ENCODE measurements at places on chromosomes 16 and 17. TPM values are rescaled to one million over a fixed set of nuclear protein-coding genes. Genes with fewer than 3 reads are reported as not detected.

DNA sequence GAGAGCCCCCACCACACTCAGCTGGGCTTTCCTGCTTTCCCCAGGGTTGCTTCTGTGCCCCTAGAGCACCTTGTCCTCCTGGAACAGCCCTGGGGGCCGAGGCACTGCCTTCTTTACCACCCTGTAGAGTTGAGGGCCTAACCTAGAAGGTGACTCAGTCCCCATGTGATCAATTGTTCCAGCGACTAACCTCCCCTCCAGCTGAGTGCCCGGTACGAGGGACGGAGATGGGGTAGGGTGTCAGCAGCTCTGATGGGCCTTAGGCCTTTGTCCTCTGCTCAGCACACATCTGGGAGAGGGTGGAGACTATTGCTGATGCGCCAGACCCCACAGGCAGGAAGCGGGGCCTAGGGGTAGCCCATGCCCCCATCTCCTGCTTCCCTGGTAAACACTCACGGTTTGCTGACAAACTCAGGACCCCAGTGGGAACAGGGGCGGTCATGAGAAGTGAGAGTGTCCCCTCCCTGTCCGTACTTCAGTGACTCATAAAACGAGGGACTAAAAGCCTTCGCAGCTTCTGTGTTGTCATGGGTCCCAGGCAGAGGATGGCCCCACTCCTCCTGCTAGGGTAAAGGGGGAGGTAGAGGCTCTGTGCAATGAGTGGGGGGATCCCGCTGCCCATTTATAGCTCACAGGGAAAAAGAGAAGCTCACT lies 33.1 kb downstream of the NECAB2 start:
- H3K36me3 ChIP-seq, result no peaks in the 10 kb centered on the region
- H3K4me3 ChIP-seq, result no peak overlapping the region
- H3K27me3 ChIP-seq, result peaks cover 5% of the 10 kb centered on the region
- H3K27ac ChIP-seq, result no peak overlapping the region
- H3K4me1 ChIP-seq, result no peaks in the 10 kb centered on the region

DNA sequence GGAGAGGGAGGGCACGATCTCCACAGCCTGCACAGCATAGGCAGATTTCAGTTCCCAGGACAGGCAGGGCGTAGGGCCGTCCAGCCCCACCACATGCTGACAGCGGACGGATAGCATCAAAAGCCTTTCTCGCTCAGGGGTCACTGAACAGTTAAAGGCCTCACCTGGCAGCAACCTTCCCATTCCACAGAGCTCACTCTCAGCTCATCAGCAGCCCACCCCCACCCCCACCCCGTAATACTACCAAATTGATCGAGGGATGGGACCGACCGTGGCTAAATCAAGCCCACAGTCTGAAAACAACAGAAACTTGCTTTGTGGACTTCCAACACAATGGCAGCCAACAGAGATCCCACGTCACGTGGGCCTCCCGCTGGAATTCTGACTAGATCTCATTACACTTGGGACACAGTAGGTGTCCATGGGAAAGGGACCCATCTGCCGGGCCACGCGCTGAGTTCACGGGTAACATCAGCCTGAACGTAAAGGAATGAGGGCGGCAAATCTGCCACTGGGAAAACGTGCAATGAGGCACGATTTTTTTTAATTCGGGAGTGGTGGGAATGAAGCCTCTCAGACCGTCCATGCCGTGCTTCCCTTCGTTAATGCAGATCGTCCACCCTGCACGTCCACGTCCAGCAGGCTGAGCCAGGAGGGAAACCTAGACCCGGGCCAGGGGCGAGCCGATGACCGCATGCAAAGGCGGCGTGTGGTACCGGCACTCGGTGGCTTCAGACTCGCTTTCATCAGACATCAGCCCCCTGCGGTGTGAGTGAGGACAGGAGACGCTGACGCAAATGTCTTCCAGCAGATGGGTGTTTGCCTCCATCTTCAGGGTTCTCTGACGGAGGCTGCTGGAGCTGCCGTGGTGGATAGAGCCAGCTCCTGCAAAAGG lies 92.1 kb downstream of the TBC1D16 start:
- no peaks in the 10 kb centered on the region for H3K27me3 ChIP-seq
- H3K4me3 ChIP-seq, result no peak overlapping the region
- no peak overlapping the region for H3K27ac ChIP-seq
- H3K36me3 ChIP-seq, result no peaks in the 10 kb centered on the region
- H3K4me1 ChIP-seq, result peaks cover 8% of the 10 kb centered on the region

DNA sequence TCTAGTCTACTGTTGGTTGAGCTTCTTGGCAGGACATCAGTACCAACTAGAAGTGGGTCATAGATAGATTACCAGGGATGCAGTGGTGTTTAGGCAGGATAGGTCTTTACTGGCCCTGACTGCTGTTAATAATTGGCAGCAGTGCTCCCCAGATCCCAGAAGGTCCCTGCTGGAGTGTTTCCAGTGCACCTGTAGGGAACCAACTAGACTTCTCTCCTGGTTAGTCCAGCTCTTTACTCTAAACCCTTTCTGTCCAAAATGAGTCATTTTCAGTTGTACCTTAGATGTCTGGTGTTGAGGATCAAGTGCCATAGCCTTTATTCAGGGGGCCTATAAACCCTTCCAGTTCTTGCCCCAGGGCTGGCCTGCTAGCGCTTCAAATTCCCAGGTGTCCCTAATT lies 8.7 kb downstream of the POLR2C start:
- H3K27ac ChIP-seq, result no peak overlapping the region
- H3K27me3 ChIP-seq, result no peaks in the 10 kb centered on the region
- peaks cover 31% of the 10 kb centered on the region for H3K36me3 ChIP-seq
- H3K4me1 ChIP-seq, result peaks cover 20% of the 10 kb centered on the region

Gene CFAP52
- total RNA-seq, result not detected

GRCh38 chr17:45433159-45433535 lies 477 bp upstream of the ARHGAP27 start:
- no peak for DNase-seq
- H3K4me1 ChIP-seq, result peaks cover 28% of the 10 kb centered on the region
- H3K4me3 ChIP-seq, result peak overlapping the region; percentile 68
- H3K27me3 ChIP-seq, result no peaks in the 10 kb centered on the region
- H3K36me3 ChIP-seq, result peaks cover 11% of the 10 kb centered on the region
- peak overlapping the region; percentile 64 for H3K27ac ChIP-seq

Gene CHMP6
- 32.9 TPM for total RNA-seq

GRCh38 chr17:73658821-73659515 lies 14.7 kb upstream of the SDK2 start:
- H3K4me1 ChIP-seq, result peaks cover 7% of the 10 kb centered on the region
- no peak overlapping the region for H3K4me3 ChIP-seq
- peaks cover 8% of the 10 kb centered on the region for H3K36me3 ChIP-seq
- no peak overlapping the region for H3K27ac ChIP-seq

DNA sequence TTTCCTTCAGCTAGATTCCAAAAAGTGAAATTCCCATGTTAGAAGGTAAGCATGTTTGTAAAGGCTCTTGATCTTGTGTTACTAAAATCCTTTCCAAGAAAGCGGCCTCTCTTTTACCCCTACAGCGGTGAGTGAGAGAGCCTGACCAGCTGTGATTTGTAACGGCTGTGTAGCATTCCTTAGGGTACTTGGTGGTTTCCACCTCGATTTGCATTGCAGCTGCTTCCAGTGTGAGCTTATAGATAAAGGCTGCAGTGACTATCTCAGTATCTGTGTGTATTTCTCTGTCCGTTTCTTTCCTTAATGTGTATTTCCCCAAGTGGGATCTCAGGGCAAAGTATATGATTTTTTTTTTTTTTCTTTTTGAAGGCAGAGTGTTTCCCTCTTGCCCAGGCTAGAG lies 169.4 kb downstream of the SNX29 start:
- no peak for DNase-seq
- no peaks in the 10 kb centered on the region for H3K27me3 ChIP-seq
- H3K4me1 ChIP-seq, result peaks cover 23% of the 10 kb centered on the region
- no peak overlapping the region for H3K27ac ChIP-seq
- no peak overlapping the region for H3K4me3 ChIP-seq

DNA sequence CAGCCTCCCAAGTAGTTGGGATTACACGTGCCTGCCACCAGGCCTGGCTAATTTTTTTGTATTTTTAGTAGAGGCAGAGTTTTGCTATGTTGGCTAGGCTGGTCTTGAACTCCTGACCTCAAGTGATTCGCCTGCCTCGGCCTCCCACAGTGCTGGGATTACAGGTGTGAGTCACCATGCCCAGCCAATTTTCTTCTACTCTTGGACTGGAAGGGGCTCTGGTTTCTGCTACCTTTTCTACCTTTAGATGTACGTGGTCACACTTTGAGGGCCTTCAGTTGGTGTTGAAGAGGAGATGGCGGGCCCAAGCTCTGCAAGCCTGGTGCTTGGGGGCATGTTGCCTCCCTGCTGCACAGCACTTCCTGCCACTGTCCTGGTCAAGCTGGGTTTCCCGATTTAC lies 173.6 kb downstream of the PRKCA start:
- H3K36me3 ChIP-seq, result peaks cover 28% of the 10 kb centered on the region
- DNase-seq, result no peak
- no peaks in the 10 kb centered on the region for H3K27me3 ChIP-seq
- no peak overlapping the region for H3K4me3 ChIP-seq
- peaks cover 17% of the 10 kb centered on the region for H3K4me1 ChIP-seq
- H3K27ac ChIP-seq, result no peak overlapping the region

DNA sequence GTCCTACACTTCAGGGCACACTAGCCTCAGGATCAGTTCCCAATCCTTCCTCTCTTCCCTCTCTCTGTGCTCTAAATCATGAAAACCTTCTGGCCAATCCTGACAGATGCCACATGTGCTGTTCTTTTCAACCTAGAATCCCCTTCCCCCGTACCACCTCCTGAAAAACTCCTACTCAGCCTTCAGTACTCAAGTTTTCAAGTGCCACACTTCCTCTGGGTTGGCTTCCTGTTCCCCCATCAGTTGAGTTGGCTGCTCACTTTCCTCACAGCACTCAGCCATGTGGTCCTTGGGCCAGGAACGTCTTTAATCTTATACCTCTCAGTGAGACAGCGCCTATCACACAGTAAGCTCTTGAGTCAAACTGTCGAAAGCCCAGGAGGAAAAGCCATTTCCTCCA lies 3.3 kb downstream of the ASPHD1 start:
- H3K36me3 ChIP-seq, result peaks cover 3% of the 10 kb centered on the region
- no peak for DNase-seq
- no peak overlapping the region for H3K4me3 ChIP-seq
- H3K27me3 ChIP-seq, result peaks cover 10% of the 10 kb centered on the region
- H3K27ac ChIP-seq, result no peak overlapping the region

GRCh38 chr16:11047939-11048800 lies 103.8 kb downstream of the CLEC16A start:
- peaks cover 63% of the 10 kb centered on the region for H3K36me3 ChIP-seq
- no peaks in the 10 kb centered on the region for H3K27me3 ChIP-seq
- H3K4me3 ChIP-seq, result no peak overlapping the region
- peaks cover 64% of the 10 kb centered on the region for H3K4me1 ChIP-seq
- no peak overlapping the region for H3K27ac ChIP-seq

- H3K36me3 ChIP-seq, result no peaks in the 10 kb centered on the region
- no peak overlapping the region for H3K4me3 ChIP-seq
- H3K27ac ChIP-seq, result no peak overlapping the region
- peaks cover 39% of the 10 kb centered on the region for H3K27me3 ChIP-seq
- H3K4me1 ChIP-seq, result peaks cover 8% of the 10 kb centered on the region
Observed at GRCh38 chr17:49578414-49578813, 2.7 kb downstream of the NXPH3 start.

GRCh38 chr16:76926595-76926994 lies 264.4 kb upstream of the MON1B start:
- H3K4me1 ChIP-seq, result no peaks in the 10 kb centered on the region
- no peaks in the 10 kb centered on the region for H3K36me3 ChIP-seq
- H3K27me3 ChIP-seq, result no peaks in the 10 kb centered on the region
- no peak overlapping the region for H3K27ac ChIP-seq

GRCh38 chr17:70938336-70938735 lies 769.0 kb downstream of the KCNJ2 start:
- H3K27ac ChIP-seq, result no peak overlapping the region
- DNase-seq, result no peak
- no peaks in the 10 kb centered on the region for H3K4me1 ChIP-seq
- no peak overlapping the region for H3K4me3 ChIP-seq

DNA sequence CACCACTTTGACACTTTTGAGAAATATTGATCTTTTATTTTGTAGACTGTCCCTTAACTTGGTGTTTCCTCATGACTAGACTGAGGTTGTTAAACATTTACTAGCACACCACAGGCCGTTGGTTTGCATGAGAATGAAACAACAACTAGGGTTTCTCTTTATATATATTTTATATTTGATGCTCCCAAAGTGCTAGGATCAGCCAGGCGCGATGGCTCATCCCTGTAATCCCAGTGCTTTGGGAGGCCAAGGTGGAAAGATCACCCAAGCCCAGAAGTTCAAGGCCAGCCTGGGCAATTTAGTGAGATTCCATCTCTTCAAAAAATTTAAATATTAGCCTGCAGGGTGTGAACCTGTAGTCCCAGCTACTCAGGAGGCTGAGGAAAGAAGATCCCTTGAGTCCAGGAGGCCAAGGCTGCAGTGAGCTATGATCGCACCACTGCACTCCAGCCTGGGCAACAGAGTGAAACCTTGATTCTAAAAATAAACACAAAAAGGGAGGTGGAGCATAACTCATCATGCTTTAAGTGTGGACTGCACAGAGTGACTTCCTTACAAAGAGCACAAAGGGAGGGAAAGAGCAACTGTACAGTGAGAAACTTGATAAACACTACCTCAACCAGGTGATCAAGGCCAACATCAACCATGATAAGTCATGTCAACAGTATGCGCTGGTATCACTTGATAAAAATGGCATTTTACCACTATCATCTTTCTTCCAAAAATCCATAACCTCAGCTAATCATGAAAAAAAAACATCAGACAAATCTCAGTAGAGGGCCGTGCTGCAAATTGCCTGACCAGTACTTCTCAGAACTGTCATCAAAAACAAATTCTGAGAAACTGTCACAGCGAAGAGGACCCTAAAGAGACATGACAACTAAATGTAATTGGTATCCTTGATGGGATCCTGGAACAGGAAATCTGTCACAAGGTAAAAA lies 72.8 kb upstream of the ATF7IP2 start:
- peaks cover 12% of the 10 kb centered on the region for H3K4me1 ChIP-seq
- H3K36me3 ChIP-seq, result no peaks in the 10 kb centered on the region
- no peak for DNase-seq
- no peak overlapping the region for H3K4me3 ChIP-seq
- no peaks in the 10 kb centered on the region for H3K27me3 ChIP-seq

- H3K4me3 ChIP-seq, result no peak overlapping the region
- DNase-seq, result no peak
- H3K4me1 ChIP-seq, result peaks cover 28% of the 10 kb centered on the region
Observed at GRCh38 chr17:41784207-41784744, 2.2 kb downstream of the JUP start.

Gene C16orf54
- 88.3 TPM for total RNA-seq
